ENCODE measurements at places on chromosomes 1 and 21.

- DNase-seq, result no peak
Observed at GRCh38 chr1:115790846-115791245, 22.3 kb upstream of the CASQ2 start.

- DNase-seq, result no peak
Observed at GRCh38 chr21:45517249-45518065, 24.8 kb downstream of the SLC19A1 start.

DNA sequence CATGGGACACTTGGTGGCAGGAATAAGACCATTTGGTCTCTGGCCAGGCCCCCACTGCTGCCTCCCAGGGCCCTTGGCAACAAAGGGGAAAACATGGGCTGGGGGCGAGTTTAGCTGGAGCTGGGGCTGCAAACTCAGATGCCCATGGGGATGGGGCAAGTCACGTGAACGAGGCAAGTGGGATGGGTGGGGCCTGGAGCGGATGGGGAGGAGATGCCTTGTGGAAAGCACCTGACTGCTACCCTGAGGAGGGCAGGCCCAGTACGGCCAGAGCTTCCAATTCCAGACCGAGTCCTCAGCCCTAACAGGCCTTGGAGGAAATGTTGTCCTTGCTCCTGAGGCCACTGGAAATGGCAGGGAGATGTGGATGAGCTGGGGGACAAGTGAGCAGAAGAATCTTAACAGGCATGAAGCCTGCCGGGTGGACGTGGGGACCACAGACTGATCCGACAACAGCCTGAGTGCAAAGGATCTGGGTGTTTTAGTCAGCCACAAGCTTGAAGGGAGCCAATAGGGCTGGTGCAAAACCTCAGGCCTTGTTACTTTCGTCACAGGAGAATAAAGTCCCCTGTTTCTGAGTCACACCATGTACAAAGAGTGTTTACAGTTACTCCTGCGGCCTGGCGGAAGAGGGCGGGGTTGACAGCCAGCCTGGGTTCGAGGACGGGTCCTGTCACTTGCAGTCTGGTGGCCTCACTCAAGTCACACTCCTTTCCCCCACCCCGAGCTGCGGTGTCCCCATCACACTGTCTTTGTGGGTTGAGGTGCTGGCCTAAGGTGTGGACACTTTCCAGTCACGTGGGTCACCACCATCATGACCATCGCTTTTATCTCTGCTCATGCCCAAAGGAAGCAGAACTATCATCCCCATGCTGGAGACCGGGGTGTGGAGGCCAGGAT lies 19.1 kb downstream of the RUNX3 start:
- DNase-seq, result no peak

- DNase-seq, result peak; percentile 54
Observed at GRCh38 chr1:209190591-209191261, 392.8 kb upstream of the CAMK1G start.

DNA sequence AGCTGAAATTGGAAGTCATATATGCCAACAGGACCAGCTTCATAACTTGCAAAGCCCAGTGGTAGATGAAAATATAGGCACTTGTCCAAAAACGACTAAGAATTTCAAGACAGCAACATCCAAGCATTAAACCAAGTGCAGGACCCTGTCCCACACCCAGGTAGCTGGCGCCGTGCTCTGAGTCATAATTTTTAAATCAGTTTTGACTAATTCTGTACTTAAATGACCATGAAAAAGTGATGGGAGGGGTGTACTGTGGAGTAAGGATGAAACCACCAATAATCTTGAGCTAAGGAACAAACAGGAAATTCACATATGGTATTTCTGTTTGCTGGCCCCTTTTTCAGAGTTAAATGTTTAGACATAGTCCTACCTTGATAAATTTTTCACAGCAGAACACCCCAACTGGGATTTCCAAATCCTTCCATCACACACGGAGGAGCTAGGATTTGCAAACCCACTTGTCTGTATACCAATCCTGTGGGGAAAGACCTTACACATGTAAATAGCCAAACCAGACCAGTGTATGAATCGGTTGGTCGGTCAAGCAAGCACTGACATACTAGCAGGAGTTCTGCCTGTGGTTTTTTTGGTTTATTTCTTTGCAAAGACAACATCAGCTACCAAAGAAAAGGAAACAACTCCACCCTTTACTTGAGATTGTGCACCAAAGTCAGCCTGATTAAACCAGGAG lies 235.7 kb upstream of the RAB4A start:
- no peak for DNase-seq

GRCh38 chr21:40964691-40965090 lies 117.7 kb upstream of the DSCAM start:
- no peak for DNase-seq

DNA sequence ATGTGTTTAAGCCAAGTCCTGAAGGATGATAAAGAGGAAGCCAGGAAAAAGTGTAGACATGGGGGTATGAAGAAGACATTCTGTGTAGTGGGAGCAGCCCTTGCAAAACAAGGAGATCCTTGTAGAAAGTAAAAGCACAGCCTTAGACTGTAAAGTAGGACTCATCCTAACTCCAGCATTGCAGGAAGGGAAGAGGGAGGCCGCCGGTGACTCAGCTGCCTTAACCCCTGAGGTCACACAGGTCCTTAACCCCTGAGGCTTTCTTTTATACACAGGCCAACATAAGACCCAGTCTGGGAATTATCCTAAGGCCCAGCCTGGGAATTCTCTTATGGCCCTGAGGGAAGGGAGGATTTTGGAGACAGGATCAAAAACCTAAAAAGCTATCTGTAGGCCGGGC lies 18.0 kb downstream of the PGM1 start:
- no peak for DNase-seq

GRCh38 chr1:53348486-53349368 lies 20.9 kb upstream of the LRP8 start:
- DNase-seq, result no peak

- no peak for DNase-seq
Observed at GRCh38 chr1:145845144-145845513, 301 bp upstream of the NUDT17 start.

GRCh38 chr1:198575798-198576641 lies 35.5 kb upstream of the ATP6V1G3 start:
- peak; percentile 44 for DNase-seq

DNA sequence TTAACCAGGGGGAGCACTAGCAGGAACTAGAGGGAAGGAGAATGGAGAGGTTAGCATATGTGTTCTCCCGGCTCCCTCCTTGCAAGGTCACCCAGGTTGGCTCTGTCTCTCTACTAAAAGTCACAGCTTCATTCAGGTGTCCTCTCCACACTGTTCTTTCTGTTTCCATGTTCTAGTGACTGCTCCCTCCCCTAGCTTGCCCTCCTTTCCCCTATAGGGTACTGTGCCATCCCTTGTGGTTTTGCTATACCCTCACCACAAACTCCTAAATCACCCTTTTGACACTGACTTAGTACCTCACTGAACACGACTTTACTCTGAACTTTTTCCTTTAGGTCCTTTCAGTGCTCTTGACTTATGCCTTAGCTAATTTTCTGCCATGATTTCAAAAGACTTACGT lies 389.3 kb downstream of the ST6GALNAC3 start:
- DNase-seq, result no peak

DNA sequence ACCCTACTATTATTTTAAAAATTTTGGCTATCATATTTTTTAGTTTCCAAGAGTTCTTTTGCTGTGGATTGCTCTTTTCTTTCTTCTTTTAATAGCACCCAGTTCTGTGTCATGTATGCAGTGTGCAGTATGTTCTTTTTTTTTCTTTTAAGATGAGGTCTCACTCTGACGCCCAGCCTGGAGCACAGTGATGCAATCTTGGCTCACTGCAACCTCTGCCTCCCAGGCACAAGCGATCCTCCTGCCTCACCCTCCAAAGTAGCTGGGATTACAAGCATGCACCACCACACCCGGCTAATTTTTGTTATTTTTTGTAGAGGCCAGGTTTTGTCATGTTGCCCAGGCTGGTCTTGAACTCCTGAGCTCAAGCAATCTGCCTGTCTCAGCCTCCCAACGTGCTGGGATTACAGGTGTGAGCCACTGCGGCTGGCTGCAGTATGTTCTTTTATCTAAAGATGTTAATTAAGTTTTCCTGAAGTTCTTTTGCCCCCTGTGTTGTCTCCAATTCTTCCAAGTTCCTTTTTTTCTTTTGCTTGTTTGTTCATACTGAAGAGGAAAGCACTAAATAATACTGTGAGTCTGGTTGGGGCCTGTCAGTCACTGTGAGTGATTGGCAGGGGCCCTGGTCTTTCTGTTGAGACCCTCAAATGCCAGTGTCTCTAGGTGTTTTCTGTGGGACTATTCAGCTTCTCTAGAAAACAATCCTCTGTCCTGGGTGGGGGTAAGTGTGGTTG lies 17.5 kb upstream of the TTC22 start:
- peak; percentile 38 for DNase-seq

Measured in GM23248 (cell line).